Hematopoietic multipotent progenitor cell treated with erythropoietin and hydrocortisone succinate and interleukin-3 and kit ligand, for 8 days (in vitro differentiated cells): ENCODE measurements at places on chromosomes 2 and 18.

- DNase-seq, result no peak
Observed at GRCh38 chr18:26097563-26097962, 7.2 kb upstream of the SS18 start.

DNA sequence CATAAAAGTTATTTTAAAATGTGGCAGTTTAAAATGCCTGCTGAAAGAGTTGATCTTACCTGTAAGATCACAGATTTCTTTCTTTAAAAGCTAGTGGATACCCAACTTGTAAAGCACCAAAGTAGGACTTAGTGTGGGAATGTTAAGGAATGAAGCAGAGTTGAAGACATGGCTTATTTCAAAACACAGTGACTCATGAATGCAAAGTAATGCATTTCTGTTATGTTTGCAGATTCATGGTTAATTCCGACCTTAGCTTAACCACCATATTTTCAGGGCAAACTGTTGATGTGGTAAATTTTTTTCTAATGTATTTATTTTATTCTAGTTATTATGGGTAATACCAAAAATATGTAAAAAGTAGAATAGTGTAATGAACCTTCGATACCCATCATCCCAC is 206.8 kb upstream of the FOSL2 start:
- no peak for DNase-seq

GRCh38 chr2:171407676-171408044 is 26.1 kb downstream of the METTL8 start:
- no peak for DNase-seq

- DNase-seq, result no peak
Observed at GRCh38 chr2:169225233-169225750, 137.0 kb downstream of the LRP2 start.

- DNase-seq, result no peak
Observed at GRCh38 chr18:6866552-6867085, 137.1 kb downstream of the ARHGAP28 start.

DNA sequence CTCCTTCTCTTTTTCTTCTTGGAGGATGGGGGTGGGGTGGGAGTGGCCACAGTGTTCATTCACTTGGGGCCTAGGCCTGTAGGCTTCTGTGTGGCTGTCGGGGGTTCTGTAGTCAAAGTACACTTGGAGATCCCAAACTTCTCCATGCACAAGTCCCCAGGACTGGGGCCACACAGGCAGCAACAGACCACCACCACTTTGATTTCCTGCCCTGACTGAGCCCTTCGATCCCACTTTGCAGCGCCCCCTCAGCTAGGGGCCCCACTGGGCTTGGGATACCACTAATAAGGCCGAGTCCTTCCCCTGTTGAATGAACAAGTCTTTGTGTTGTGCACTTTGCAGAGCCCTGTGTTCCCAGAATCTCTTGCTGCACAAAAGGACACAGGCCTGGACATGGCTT is 5.5 kb upstream of the TEX51 start:
- no peak for DNase-seq

DNA sequence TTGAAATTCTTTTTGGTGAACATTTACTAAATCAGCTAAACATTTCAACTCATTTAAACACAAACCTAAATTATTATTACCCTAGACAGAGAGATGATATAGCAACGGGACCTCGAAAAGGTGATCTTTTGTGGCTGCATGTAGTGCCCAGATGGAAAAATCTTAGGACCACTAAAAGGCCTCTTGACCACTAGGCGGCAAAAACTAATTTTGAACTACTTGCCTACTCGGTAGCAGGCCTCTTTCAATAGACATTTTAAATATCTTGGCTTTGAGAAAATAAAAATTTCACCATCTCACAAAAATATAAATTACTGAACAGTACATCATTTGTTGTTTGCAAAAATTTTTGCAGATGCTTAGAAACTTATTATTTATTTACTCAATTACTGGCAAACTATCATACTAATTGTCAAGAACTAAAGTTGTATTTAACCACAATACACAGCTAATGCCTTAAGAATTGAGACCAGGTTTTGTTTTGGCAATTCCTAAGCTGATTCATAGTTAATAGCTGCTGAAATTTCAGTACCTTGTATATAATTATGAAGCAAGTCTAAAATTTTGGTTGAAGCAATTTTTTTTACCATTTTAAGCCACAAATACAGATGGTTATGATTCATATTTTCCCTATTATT is 9.4 kb downstream of the COL3A1 start:
- no peak for DNase-seq

- no peak for DNase-seq
Observed at GRCh38 chr2:88067598-88067997, at the start of gene SMYD1. SMYD1 (plus strand) TSS chr2:88067825; CDS start chr2:88067865, 40 bp downstream.

DNA sequence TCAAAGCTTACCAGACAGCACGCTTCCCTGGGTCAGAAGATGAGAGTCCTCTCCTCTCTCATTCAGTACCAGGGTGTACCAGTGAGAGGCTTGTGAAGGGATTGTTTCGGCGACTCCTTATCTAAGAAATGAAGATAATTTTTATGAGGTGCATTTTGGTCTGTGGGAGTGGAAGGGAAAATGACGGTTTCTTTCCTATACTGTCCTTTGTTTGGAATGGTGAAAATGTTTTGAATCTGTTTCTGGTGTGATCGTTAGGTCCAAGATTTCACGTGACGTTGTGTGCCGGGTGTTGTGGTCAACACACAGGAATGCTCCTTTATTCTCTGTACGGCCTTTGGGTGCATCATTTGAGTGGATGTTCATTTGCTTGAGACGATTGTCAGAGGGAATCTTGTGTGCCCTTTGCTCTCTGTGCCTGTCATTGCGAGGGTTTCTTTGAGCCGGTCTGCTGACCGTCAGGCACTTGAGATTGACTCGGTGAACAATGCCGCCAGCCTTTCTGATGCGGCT is 183.5 kb downstream of the AGAP1 start:
- no peak for DNase-seq

DNA sequence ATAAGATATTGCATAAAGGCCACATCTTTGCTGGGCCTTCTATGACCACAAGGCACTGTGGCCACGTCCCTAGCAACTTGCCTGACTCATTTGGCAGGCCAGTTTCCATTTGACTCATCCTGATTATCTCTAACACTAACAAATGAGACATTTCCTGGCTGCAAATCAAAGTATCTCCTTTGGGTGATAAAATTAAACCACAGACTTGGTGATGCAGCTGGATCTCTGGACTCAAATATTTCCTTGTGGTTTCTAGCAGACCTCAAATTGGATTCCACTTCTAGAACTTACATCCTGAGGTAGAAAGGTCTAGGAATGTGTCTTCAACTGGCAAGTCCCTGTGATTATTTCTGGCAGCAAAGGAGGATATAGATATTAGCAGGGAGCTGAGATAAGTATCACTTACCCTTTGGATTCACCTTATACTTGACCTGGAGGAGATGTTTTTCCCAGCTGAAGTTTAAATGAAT is 167.9 kb upstream of the NXPH2 start:
- no peak for DNase-seq

DNA sequence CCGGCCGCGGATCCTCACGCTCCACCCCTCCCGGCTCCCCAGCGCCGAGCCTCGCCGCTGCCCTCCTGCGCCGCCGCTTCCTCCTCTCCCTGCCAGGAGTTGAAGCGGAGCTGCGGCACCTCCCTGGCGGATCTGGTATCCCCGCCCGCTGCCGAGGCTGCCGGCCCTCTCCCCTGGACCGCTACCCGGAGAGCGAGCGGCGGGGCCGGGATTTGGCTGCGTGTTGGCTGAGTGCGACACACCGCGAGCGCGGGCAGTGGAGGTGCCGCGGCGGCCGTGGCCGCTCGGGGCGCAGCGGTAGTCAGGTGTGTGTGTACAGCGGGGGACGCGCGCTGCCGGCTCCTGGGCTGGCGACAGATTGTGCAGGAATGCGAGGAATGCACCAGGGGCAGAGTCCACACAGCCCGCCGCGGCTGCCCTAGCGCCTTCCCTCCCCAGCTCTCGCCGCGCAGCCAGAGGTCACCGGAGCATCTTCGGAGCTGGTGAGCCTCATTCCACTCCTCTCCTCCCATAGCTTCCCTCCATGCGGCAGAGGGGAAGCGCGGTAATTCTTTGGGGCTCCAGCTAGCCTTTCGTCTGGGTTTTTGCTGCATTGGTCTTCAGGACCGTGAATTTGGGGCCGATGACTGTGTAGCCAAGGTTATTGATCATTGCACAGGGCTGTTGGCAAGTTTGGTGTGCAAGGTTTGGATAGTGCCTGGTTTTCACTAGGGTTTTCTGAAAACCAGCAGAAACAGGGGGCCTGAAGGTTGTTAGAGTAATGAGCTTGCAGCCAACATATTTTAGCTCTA is 1.3 kb downstream of the PKP4 start:
- DNase-seq, result peak; percentile 63

DNA sequence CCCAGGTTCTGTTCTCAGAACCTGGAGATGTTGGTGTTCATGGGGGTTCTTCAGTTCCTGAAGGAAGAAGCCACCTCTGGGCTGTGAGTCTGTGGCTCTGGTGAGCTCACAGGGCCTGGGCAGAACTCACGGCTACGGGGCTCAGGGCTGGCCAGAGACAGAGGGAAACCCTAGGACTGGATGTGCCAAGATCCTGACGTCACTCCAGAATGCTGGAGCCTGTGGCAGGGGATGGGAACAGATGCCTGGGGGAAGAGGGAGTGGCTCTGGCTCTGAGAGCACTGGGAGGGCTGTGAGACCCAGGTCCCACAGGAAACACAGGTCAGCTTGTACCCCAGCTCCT is at the start of gene OTOF:
OTOF (minus strand) TSS at position 214 of the 343 bp plus-strand sequence.
- no peak for DNase-seq

GRCh38 chr18:76498064-76498463 is 3.0 kb upstream of the ZNF516 start:
- peak; percentile 34 for DNase-seq

DNA sequence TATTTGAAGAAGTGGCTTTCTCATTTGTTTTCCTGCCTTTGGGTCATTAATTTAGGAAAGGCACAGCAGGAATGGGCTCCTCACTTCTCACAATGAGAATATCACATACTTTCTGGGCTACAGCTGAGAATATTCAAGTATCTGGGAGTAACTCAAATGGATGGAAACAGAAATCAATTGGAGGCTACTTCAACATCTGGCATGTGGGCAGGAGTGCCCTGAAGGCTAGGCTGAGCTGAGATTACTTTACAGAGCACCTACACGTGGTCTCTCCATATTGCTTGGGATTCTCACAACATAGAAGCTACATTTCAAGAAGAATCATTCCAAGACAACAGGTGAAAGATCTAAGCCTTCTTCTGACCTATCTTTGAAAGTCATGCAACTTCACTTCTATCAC is 325.4 kb downstream of the PID1 start:
- DNase-seq, result no peak

DNA sequence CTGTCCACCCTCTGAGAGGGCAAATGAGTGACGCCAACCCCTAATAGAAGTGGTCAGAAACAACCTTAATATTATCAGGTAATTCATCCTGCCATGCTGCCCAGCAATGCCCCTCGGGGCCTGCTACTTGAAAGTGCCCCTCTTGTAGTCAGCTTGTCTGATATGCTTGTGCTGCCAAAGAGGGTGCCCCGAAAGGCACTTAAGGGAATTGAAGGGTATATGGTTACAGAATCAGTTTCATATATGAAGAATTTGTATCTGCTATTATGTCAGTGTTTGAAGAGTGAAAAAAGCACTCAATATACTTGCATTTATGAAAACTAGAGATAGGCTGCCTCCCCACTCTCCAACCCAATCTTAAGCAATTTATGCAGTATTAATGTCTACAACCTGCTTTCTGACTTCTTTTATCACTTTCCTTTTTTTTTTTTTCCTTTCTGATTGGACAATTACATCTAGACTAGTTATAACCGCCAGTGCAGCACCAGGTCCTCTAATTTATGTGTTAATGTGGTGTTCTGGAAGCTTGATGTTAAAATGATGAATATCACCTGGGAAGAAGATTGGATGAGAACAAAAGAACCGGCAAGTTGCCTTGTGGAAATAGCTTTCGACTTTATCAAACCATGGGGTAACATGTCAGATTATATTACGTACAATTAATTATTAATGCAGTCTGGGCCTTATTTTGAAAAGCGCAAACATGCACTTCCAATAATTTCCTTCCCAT is 646.9 kb upstream of the ACVR2A start:
- no peak for DNase-seq

DNA sequence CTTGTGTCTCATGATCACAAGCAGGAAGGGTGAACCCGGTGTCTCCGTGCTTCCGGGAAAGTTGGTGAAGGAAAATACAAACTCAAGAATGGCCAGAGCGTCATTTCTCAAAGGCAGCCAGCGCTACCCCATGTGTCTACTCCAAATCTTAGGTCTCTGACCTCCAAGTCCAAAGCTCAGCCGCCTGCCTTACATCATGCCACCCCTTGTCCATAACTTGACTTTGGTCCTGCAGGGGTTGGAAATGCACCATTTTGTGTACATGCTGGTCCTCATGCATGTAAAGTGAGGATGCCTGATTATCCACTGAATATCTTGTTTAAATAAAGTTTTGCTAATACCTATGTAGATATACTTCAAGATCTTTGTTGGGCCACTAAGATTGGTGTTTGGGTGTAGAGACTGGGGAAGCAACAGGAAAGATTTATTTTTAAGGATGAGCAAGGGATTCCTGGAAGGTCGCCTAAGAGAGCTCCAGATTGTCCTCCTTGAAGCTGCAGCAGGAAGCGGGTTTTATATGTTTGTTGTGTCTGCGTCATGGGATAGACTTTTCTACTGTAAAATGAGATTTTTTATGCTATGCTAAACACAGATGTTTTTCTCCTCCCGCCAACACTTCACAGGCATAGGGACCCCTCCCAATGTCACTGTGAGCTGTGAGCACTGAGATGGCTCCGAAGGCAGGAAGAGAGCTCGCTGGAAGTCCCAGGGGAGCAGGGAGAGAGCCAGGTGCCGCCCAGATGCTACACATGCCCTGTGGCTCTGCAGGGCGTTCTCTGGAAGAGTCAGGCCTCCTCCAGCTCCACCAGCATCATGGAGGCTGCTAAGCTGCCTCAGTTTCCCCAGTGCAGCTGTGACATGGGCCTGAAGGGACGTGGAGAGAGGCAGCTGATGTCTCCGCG is 176.2 kb upstream of the HDAC4 start:
- DNase-seq, result no peak

DNA sequence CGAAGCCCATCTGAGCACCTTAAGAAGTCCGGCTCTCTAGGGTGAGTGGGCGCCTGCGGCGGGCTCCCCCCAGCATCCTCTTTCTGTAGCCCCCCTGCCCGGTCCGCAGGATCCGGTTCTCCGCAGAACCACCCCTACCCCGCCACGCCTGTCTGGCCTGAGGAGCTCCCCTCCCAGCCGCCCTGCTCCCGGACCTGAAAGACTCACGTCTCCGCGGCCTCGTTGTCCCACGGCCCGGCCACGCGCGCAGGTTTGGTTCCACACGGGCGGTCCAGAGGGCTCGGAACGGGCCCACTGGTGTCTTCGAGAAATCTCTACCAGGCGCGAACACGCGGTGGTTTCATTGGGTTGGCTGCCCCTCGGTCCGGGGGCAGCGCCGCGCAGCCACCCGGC is 237 bp downstream of the SLC39A6 start:
- DNase-seq, result no peak

- DNase-seq, result no peak
Observed at GRCh38 chr2:234047361-234047760, 3.1 kb upstream of the SPP2 start.

DNA sequence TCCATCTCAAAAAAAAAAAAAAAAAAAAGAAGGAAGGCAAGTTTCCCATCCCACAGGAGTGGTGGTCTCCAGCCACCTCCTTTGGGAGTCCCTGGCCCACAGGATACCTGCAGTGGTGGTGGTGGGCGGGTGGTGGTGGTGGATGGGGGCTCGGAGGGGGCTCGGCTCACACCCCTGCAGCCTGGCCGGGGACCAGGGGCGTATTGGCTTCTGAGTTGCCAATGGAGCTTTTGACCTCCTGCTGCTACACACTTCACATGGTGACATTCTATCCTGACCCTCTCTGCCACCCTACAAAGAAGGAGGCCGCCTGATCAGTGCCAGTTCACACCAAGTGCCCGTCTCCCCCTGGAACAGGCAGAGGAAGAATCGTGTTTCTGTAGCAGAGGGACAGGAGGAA is 119.6 kb downstream of the NFATC1 start:
- DNase-seq, result no peak

- DNase-seq, result no peak
Observed at GRCh38 chr2:120279708-120280107, 27.1 kb downstream of the RALB start.
